ENCODE measurements at places on chromosomes 3 and 15. TPM values are rescaled to one million over a fixed set of nuclear protein-coding genes. Genes with fewer than 3 reads are reported as not detected.

The ZKSCAN7 gene
- total RNA-seq = 5.8 TPM

DNA sequence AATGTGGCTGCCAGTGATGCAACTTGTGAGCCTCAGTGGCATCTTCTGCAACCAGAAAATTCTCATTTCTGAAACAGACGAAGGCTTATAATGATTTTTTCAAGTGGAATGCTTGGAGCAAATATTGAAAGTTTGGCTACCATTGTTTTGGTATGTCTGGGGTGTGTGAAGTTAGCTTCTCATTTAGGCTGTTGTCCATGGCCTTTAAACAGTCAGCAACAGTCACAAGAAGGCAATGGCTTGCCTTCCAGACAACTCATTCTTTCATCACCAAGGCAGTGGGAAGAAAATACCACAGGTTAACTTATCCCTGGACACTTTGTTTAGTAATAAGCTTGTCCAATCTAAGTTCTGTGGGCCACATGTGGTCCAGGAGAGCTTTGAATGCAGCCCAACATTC, 4.7 kb upstream of the BNC1 start:
- no peak for DNase-seq
- H3K27ac ChIP-seq = no peak overlapping the region
- no peaks in the 10 kb centered on the region for H3K36me3 ChIP-seq
- H3K4me1 ChIP-seq = peaks cover 1% of the 10 kb centered on the region

DNA sequence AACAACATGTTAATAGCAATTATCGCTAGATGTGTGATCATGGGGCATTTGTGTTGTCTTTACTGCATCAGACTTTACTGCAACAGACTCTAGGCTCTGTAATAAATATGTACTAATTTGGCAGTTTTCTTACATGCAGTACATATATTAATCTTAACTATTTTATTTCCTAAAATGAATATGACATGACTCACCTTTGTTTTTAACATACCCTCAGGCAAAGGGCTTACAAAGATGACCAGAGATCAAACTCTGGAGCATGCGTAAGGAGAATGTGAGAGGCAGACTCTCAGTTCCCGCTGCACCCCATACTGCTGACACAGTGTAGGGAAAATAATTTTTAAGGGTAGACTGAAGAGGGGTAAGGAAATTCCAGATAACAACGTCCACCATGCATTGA, 7.2 kb upstream of the FAM174B start:
- no peak overlapping the region for H3K27ac ChIP-seq
- H3K4me1 ChIP-seq = no peaks in the 10 kb centered on the region
- H3K36me3 ChIP-seq = no peaks in the 10 kb centered on the region
- no peak for DNase-seq
- no peak overlapping the region for H3K4me3 ChIP-seq

- H3K27ac ChIP-seq = peak overlapping the region; percentile 57
- H3K36me3 ChIP-seq = no peaks in the 10 kb centered on the region
- H3K27me3 ChIP-seq = no peaks in the 10 kb centered on the region
- no peak overlapping the region for H3K4me3 ChIP-seq
- peak; percentile 96 for DNase-seq
These were observed 50.3 kb downstream of the CHSY1 start for GRCh38 chr15:101201411-101202174.

DNA sequence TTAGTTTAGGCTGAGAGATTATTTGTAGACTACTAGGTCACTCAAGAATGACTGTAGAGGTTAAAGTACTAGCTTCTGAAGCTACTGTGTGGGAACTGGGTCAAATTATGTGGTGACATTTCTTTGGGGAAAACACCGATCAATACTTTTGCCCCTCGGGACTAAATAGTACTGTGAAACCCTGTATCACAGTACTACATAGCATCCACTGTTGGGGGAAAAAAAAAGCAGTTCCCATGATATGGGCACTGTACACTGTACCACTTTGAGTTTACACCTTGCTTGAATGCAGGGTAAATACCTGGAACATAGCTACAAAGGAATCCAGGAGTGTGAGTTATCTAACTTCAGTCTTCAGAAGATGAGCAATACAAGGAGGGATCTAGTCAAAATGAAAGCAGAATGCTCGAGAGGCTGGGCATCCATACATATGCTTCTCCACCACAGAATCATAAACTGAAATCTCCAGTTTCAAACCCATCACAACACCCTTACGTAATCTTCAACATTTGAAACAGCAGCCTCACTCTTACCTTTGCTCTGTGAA, 311.4 kb downstream of the UNC13C start:
- H3K27me3 ChIP-seq = no peaks in the 10 kb centered on the region
- no peak overlapping the region for H3K27ac ChIP-seq
- H3K4me1 ChIP-seq = no peaks in the 10 kb centered on the region
- H3K36me3 ChIP-seq = no peaks in the 10 kb centered on the region
- DNase-seq = no peak
- H3K4me3 ChIP-seq = no peak overlapping the region
